ENCODE measurements at places on chromosomes 16 and 17. TPM values are rescaled to one million over a fixed set of nuclear protein-coding genes. Genes with fewer than 3 reads are reported as not detected.

DNA sequence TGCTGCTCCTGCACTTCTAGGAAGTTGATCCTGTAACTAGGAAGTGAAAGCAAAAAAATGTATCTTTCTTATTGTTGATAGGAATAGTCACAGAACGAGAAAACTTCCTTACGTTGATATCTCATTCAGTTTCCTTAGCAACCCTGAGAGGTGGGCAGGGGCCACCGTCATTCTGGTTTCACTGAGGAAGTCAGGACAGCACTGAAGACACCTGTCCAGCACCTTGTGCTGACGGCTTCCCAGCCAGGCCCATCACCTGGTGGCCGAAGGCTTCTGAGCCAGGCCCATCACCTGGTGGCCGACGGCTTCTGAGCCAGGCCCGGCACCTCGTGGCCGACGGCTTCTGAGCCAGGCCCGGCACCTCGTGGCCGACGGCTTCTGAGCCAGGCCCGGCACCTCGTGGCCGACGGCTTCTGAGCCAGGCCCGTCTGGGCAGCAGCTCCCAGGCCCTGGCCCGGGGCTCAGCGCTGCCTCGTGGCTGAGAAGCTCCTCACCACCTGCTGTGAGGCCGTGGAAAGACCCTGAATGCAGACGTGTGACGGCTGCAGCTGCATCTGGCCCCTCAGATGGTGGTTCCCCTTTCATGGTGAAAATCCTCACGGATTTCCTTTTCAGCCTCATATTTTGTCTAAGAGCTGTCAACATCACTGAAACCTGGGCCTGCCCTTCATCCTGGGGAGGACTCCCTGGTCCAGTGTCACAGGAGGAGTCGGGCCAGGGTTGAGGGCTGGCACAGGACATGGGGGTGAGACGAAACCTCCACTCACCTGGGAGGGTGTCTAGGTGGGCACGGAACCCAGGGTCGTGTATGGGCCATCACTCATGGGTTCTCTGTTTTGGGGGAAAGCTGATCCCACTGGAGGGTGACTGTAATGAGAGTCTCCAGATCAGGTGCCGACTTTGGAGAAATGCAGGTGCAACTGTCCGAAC, 33.0 kb upstream of the ZNF750 start:
- peak; percentile 79 for DNase-seq

DNA sequence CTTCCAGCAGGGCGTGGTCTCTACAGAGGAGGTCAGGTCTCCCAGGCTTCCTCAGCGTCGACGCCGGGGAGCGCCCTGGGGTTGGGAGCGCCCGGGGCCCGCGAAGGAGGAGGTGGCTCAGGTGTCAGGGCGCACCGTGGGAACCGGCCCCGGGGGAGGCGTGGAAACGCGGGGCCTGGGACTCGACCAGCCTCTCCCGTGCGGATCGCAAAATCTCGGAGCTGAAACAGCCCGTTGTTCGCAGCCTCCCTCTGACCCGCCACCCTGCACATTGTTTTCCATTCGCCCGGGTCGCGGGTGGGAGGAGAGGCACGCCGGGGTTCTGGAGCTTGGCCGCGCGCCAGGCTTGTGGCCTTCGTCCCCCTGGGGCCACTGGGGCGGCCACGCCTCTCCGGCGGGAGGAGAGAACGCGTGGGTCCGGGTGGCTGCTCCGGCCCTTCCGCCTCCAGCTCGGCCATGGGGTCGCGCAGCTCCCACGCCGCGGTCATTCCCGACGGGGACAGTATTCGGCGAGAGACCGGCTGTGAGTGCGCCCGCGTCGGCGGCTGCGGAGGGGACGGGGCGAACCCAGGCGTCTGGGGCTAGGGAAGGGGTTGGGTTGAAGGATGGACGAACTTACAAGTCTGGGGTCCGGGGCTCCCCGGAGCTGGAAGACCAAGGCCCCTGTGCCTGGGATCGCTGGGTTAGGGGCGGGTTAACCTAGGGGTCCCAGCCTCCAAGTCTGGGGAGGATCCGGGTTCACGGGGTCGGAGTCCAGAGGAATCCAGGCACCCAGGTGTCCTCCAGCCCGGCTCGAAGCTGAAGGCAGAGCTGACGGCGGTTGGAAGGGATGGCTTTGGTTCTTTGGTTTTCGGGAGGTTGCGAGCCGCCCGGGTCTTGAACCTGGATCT, at the start of gene CHP2:
CHP2 (plus strand) TSS at position 433 of the 890 bp plus-strand sequence; CDS start at position 457, 24 bp downstream.
- no peak for DNase-seq

GRCh38 chr16:66569827-66570405, 3.7 kb downstream of the CMTM1 start:
- DNase-seq = no peak

GRCh38 chr17:66172691-66173223, 19.2 kb downstream of the CEP112 start:
- no peak for DNase-seq

GRCh38 chr17:37507111-37507510, 17.4 kb downstream of the DUSP14 start:
- no peak for DNase-seq

- no peak for DNase-seq
These were observed 278.1 kb downstream of the ZFHX3 start for GRCh38 chr16:72769876-72770275.

- DNase-seq = no peak
These were observed 104.6 kb upstream of the CACNG3 start for GRCh38 chr16:24151482-24151939.

- no peak for DNase-seq
These were observed 4.5 kb upstream of the MMP28 start for GRCh38 chr17:35799942-35800341.

DNA sequence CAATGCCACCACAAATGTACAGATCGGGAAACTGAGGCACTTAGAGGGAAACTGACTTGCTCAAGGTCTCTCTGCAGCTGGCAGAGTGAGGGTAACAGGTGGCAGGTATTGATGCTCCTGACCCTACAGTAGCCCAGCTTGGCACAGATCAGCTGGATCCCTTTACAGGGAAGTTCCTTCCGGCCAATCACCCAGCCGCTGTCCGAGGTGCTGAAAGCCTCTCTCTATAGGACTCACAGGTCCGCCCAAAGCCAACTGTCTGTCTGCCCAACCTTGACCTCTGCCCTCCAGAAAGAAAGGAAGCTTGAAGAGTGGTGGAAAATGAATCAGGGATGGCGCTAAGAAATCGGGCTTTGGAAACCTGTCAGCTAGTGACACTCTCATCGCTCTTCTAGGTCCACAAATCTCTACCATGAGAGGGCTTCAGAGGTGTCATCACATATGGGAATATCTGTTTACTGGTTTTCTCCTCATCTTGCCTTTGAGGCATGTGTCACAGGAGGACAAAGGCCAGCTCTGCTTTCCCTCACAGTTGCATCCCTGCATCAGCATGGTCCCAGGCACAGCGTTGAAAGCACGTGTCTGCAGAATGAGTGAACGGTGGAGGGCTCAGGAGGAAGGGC, 246.2 kb downstream of the KATNIP start:
- no peak for DNase-seq

GRCh38 chr17:66667491-66668030, 167.4 kb upstream of the CACNG5 start:
- DNase-seq = no peak

- DNase-seq = no peak
These were observed 14.3 kb downstream of the MLYCD start for GRCh38 chr16:83913245-83913633.

DNA sequence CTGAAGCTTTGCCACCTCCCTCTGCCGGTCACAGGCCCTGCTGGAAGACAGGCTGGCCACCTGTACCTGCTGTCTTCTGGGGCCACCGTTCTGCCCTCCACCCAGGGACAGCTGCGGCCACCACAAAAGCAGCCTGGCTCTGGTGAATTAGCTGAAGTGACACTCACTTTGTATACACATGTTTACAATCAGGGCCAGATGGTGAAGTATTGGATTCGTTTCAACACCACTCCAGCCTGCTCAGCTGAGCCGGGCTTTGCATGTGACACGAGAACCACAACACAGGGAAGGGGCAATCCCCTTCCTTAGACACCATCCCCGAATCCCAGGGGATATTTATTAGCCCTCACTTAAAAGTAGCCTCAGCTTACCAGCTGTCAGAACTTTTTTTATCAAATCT, 191.5 kb upstream of the RPL38 start:
- DNase-seq = no peak

GRCh38 chr17:76747716-76748363, 9.9 kb downstream of the MFSD11 start:
- no peak for DNase-seq

DNA sequence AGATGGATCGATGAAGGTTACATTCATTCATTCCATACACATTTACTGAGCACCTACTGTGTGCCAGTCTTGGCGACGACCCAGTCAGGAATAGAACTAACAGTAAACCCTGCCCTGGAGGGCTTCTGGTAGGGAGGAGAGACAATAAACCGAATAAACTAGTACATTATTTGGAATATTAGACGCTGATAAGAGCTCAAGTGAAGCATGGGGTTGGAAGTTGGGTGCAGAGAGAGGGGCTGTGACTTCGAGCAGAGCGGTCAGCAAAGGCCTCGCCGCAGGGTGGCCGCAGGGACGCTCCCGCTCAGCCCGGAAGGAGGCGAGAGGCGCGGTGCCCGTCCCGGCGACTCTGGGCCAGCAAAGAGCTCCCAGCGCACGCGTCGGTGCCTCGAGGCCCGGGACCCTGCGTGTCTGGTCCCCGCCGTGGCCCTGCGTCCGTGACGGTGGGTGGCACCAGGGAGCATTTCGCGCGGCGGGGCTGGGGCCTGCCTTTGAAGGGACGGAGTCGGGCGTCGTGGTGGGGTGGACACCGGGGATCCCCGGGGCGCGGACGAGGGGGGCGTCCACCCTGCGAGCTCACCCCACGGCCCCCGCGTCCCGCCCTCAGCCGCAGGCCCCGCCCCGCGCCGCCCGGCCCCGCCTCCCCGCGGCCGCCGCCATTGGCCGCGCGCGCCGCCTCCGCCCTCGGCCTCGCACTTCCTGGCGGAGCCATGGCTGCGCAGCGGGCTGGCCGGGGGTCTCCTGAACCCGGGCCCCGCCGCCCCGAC, at the start of gene KLHL36:
KLHL36 (plus strand) TSS at position 684 of the 767 bp plus-strand sequence. CDS start 2,357 bp downstream, outside the sequence.
- DNase-seq = peak; percentile 78

DNA sequence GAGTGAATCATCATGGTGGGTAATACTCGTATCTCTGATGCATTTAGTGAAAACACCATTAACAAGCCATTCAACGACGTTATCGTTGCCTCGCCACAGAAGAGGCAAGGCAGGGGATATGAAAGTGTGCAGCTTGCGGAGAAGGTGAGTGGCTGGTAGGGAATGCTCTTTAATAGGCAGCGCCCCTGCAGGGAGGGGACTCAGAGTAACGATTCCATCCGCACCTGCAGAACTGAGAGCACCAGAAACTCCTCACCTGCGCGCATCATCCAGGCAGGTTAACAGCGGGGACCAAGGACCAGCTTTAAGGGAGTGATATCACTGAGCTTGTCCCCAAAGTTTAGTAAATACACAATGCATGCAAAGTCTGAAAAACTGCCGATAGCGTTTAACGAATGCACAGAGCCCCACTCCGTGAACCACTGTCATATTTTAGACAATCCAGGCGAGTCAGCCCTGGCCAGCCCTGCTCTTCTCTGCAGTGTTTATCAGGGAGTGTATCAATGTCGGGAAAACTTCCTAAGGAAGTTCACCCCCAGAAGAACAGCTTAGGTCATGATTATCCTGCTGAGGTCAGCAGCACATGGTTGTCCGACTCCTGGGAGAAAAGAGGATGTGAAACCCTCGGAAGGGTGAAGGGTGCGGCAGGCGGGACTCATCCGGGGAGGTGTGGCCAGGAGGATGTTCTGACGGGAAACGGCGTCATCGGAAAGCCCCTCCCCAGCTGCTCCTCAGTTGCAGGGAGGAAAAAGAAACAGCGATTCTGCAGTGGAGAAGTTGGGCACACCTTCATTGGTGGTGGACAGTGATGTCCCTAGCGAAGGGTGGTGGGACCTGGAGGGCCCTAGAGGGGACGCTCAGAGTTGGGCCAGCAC, 68.5 kb upstream of the DNAH17 start:
- DNase-seq = peak; percentile 74

- no peak for DNase-seq
These were observed 105.0 kb downstream of the XYLT1 start for GRCh38 chr16:17365591-17366298.

DNA sequence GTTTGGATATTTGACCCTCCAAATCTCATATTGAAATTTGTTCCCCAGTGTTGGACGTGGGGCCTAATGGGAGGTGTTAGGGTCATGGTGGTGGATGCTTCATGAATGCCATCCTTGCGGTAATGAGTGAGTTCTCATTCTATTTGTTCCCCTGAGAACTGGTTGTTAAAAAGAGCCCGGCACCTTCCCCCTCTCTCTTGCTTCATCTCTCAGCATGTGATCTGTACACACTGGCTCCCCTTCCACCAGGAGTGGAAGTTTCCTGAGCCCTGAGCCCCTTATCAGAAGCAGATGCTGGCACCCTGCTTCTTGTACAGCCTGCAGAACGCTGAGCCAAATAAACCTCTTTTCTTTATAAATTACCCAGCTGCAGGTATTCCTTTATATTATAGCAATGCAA, 25.6 kb downstream of the PIK3R6 start:
- DNase-seq = no peak

DNA sequence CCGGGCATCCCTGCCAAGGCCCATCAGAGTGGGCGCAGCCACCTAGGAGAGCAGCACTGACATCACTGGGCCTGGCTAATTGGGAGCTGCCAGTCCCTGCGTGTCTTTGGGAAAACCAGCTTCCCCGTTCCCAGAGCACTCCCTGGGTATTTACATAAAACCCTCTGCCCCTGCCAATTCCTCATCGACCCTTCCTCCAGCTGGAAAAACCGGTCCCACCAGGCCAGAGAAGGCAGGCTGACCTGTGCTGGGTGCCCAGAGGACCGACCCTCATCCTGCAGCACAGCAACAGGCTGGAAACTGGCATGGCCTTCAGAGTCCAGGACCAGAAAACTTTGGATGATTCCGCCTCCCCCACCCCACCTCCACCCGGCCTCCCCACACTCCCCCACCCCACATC, 8.2 kb upstream of the FOXN1 start:
- DNase-seq = no peak

- no peak for DNase-seq
These were observed 11.3 kb upstream of the TUBG2 start for GRCh38 chr17:42647778-42648177.

DNA sequence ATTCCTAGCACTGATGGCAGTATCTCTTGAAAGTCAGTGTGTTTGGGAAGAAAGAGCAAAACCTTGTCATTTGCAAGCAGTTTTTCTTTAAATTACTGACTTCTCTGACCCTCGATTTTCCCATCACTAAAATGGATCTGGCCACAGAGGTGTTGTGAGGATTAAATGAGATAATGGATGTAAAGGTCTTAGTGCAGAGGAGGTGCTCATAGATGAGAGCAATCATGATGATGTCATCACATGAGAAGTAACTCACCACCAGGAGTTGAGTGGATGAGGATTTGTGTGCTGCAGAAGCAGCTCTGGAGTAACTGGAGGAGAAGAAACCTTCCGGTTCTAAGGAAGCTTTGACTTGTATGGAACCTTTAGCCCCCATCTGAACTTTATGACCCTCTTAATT, 30.6 kb downstream of the PITPNM3 start:
- no peak for DNase-seq

- peak; percentile 62 for DNase-seq
These were observed 3.6 kb downstream of the CORO1A start for GRCh38 chr16:30186782-30187555.

- DNase-seq = no peak
These were observed 250.9 kb upstream of the SDK2 start for GRCh38 chr17:73895157-73895556.

COX6A2 gene
- not detected for polyA plus RNA-seq

ABCA8 gene
- polyA plus RNA-seq = not detected

KRT31 gene
- not detected for polyA plus RNA-seq

MYH8 gene
- not detected for polyA plus RNA-seq

IL17C gene
- not detected for polyA plus RNA-seq

GNG13 gene
- not detected for polyA plus RNA-seq

OR3A3 gene
- polyA plus RNA-seq = not detected

All from naive B cell (primary cell).